ENCODE measurements at places on chromosomes 4 and X.

GRCh38 chr4:126954537-126955291, 678.0 kb upstream of the INTU start:
- peak; percentile 54 for DNase-seq

- DNase-seq: no peak
Measured at GRCh38 chr4:139873111-139873860, 207.7 kb downstream of the MGST2 start.

- no peak for DNase-seq
Measured at GRCh38 chr4:88826771-88827170, 129.1 kb upstream of the NAP1L5 start.

DNA sequence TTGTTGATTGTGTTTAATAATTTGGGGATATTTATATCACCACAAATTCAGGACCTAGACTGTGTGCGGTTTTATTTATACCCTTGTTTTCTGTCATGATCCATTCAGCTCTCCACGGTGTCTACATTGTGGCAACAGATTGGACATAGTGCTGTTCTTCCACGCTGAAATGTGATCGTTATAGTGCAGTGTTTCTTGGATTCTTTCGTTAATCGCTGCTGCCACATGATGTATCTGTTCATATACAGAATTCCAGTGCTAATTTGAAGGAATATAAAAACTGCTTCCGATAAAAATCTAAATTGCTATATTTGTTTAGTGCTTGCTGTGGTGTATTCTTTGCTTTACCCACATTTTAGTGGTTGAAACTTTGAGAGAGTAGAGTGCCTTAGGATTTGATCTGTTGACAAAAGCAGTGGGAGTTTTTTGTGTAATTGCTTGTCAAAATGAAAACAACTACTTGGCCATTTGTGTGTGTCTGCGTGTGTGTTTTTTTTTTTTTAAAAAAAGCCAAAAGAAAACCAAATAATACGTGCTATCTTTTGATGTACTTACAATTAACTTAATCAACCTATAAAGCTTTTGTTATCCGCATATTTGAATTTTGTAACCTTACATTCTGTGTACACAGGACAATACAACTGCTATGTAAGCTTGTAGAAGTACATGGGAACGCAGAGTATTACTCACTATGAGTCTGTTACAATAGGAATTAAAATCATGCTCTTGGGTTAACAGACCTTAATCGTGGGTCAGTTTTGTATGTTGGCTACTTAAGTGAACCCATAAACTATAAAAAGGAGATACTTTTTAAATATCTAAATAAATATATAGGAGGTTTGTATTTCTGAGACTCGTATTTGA, 353.3 kb downstream of the ARHGAP24 start:
- DNase-seq: no peak

DNA sequence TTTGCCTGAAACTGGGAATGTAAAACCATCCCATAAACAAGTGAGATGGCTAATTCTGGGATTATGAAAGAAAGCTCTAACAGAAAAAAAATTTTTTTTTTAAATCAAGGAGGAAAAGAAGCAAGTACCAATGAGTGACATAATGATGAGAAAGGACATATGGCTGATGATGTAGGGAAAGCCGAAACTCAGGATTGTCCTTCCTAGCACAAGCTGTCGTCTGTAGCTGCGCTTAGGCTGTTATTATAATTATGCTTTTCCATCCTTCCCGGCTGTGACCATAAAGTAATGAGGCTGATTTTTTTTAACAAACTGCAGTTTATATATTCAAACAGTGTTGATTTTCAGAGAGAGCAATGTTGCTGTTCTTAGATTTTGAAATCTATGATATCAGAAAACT, 209.8 kb upstream of the NOCT start:
- no peak for DNase-seq

GRCh38 chr4:7524843-7525242, 90.1 kb upstream of the PSAPL1 start:
- no peak for DNase-seq

- DNase-seq: no peak
Measured at GRCh38 chr4:7821245-7822136, 118.2 kb downstream of the AFAP1 start.

- DNase-seq: no peak
Measured at GRCh38 chr4:24564488-24564887, 19.9 kb downstream of the DHX15 start.
